Muscle of arm (tissue), 14 donors: ENCODE measurements at places on chromosomes 7 and 10.

DNA sequence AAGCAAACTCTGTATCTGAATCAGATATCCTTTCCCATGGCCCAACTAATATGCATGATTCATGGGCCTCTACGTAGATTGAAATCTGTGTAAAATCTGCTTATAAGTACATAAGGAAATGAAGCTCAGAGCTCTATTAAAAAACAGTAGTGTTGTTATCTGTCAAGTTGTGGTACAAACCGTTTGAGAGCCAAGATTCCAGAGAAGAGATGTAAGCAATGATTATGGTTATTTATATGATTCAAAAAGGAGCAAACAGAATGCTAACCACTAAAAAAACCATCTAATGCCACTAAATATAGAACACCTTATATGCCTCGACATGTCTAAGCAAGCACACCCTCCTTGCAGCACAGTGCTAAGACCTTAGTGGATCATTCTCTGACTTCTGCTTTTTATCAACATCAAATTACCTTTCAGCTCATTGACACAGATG is 26.6 kb downstream of the RPP38 start:
- no peak for DNase-seq

DNA sequence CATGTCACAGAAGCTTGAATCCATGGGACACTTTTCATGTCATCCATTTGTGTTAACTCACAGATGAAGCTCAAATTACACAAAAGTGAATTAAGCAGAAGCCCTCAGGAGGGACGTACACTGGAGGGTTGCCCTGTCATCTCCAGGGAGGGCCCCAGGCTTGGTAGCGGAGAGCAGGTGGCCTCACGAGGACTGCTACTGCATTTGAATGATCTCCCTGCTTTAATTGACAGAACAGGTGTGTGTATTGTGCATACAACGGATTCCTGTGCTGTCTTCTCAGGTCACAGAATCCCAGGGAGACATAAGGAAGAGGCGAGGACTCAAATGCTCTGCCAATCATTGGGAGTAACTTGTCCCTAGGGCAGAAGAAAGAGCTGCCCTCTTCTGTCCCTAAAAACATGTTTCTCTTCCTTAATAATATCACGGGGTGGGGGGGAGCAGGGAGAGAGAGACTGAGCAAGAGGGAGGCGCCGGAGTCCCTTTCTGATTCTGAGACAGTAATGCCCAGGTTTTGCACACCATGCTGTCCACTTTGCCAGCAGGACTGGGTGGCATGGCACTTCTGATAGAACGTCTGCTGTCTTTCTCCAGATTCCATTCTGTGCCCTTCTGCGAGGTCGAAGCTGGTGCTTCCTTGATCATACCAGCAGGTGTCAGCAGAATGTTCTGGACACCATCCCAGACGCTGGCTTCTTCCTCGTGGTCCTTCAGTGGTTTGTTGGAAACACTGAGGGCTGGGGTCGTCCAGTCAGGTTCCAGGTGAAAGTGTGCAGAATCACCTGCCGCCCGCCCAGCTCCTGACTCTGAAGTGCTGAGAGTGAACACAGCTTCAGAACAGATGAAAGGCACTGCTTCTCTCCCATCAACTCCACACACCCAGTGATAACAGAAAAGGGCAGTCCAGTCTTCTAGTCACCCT is 26.2 kb upstream of the RASGEF1A start:
- peak; percentile 67 for DNase-seq

- DNase-seq = no peak
Observed at GRCh38 chr10:109456566-109457301, 466.6 kb downstream of the XPNPEP1 start.

GRCh38 chr10:57186201-57186600 is 825.1 kb upstream of the ZWINT start:
- DNase-seq = no peak

- DNase-seq = no peak
Observed at GRCh38 chr10:58925381-58925780, 251.1 kb upstream of the PHYHIPL start.

DNA sequence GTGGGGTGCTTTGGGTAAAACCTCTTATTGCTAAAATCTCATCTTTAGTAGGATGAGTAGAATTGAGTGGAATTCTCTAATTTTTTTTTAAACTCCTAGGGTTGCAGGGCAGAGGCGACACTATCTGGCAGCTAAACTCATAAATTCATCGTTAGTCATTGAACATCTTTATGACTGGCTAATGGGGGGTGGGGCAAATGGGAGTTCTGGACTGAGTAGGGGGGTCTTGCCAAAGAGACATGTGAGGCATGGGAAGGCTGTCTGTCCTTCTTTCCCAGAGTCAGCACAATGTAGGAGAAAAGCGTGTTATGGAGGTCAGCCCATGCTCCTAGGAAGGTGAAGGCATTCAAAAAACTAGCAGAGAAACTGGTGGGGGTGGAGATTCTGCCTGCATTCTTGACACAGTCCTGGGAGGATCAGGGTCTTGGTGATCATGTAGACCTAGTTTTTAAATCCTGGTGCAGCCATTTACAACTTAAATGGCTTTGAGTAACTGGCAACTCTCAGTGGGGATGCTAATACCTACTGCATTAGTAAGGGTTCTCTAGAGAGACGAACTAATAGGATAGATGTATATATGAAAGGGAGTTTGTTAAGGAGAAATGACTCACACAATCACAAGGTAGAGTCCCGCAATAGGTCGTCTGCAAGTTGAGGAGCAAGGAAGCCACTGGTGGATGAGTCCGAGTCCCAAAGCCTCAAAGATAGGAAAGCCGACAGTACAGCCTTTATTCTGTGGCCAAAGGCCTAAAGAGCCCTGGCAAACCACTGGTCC is 47.7 kb downstream of the EMX2 start:
- no peak for DNase-seq

- DNase-seq = no peak
Observed at GRCh38 chr7:4612237-4612636, 69.9 kb upstream of the FOXK1 start.

- peak; percentile 33 for DNase-seq
Observed at GRCh38 chr7:128841921-128842673, 11.9 kb downstream of the FLNC start.

GRCh38 chr7:141573511-141573910 is 22.3 kb downstream of the AGK start:
- no peak for DNase-seq

DNA sequence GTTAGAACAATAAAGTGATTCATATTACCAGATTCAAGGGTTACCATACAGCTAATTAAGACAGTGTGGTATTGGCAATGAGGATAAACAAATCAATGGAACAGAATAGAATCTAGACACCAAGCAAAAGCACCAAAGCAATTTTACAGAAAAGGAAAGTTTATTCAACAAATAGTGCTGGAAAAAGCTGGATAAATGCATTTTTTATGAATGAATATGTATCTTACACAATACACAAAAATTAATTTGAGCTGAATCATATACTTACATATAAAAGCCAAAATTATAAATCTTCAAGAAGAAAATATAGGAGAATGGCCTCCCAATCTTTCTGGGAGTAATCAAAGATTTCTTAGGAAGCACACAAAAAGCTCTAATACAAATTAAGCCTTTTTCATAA is 220.4 kb upstream of the PTN start:
- no peak for DNase-seq

- no peak for DNase-seq
Observed at GRCh38 chr10:59582058-59582457, 127.6 kb downstream of the SLC16A9 start.

DNA sequence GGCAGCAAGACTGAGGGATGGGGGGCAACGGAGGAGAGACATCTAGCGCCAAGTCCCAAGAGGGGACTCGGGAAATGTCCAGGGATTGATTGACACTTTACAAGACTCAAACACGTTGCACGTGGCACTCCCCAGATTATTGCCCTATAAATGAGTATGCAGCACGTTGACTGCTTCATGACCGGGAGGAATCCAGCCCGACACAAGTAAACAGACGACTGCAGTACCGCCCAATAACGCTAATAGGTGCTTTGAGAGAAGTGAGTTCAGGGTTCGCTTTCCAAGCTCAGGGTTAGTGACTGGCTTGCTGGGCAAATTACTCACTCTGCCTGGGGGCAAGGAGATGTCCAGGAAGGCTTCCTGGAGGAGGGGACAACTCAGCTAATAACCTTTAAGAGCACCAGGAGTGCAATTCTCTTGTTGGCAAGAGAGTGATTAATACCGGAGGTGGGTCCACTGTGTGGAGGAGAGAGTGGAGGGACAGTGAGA is 73.3 kb upstream of the MYL10 start:
- DNase-seq = no peak

- DNase-seq = peak; percentile 6
Observed at GRCh38 chr10:22911889-22912762, 15.7 kb upstream of the ARMC3 start.

GRCh38 chr10:72273410-72274212 is at the start of gene DDIT4:
Gene DDIT4 (plus strand): TSS chr10:72273924. CDS start chr10:72274217, 293 bp downstream.
- DNase-seq = peak; percentile 99

DNA sequence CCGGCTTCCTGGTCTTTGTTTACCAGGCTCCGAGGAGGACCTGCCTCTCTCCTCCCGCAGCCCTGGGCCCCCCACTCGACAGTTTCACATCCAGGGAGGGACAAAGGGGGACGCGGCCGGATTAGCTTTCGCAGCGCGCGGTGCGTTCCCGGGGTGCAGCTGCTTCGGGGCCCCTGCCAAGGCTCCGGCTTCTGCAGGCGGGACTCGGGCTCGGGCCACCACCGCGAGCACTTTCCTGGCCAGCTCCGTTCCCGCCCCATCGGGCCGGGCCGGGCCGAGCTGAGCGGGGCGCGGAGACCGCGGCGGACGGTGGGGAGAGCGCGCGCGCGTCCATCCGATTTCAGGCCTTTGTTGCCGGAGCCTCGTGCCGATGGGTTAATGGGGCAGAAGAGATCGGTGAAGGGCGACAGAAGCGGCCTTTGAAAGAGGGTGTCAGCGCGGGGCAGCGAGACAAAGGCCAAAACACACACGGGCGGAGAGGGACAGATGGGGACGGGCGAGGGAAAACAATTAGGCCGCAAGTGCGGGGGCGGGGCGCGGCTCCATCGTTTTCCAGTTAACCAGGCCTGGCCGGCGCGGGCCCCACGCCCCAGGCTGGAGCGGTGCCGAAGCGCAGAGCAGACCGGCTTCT is 8.5 kb upstream of the UNCX start:
- no peak for DNase-seq

- no peak for DNase-seq
Observed at GRCh38 chr7:141490474-141490873, 60.7 kb upstream of the AGK start.

DNA sequence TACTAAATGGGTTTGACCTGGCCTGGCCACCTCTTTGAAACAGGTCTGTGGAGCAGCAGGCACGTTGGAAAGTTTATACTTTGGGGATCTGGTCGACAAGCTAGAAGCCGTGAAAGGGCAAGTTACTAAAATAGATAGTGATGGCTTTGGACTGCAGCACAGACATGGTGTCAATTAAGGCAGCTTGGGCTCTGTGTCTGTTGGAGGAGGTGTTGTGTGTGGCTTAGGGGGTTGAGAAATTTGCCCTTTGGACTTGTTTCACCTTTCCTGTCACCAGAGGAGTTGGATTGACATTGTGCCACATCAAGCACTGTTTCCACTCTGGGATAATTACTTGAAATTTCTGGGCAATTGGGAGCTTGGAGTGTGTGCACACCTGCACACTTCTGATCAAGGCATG is 251.8 kb upstream of the MKI67 start:
- DNase-seq = no peak

DNA sequence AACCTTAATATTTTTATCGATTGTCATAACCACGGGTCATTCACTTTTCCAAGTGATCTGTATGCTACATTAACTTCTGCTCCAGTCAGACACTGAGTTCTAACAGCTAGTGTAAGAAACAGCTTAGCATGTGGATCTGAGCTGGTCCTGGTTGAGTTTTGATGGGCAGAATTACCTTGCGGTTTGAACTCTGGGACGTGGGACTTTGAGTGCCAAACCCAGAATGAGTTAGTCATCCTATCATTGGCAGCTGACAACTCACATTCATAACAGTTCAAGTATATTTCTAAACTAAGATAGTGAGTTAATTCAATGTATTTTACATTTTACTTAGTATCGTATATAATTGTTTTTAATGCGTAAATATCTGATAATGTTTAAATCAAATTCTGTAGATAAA is 43.2 kb downstream of the C7orf33 start:
- DNase-seq = no peak
